ENCODE measurements at places on chromosomes 4 and X.

DNA sequence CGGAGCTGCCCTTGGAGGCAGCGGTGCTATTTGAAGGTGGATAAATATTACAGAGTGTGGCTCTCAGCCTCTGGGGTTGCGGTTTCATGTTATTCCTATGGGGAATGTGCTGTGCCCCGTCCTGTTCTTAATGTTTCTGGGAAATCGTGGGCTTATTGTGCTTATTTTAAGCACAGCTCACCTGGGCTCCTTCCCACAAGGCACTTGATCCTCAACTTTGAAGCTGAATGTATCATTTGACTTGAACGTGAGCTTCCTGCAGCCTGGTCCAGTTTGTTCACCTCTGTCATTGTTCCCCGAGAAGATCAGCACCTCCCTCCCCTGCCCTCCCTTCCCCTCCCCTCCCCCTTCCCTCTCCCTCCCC is 3.9 kb downstream of the SORCS2 start:
- DNase-seq: no peak

- DNase-seq: no peak
These were observed 9.7 kb downstream of the OCIAD2 start for GRCh38 chr4:48896845-48897244.

GRCh38 chr4:105613306-105613705 is 60.9 kb downstream of the ARHGEF38 start:
- DNase-seq: no peak

DNA sequence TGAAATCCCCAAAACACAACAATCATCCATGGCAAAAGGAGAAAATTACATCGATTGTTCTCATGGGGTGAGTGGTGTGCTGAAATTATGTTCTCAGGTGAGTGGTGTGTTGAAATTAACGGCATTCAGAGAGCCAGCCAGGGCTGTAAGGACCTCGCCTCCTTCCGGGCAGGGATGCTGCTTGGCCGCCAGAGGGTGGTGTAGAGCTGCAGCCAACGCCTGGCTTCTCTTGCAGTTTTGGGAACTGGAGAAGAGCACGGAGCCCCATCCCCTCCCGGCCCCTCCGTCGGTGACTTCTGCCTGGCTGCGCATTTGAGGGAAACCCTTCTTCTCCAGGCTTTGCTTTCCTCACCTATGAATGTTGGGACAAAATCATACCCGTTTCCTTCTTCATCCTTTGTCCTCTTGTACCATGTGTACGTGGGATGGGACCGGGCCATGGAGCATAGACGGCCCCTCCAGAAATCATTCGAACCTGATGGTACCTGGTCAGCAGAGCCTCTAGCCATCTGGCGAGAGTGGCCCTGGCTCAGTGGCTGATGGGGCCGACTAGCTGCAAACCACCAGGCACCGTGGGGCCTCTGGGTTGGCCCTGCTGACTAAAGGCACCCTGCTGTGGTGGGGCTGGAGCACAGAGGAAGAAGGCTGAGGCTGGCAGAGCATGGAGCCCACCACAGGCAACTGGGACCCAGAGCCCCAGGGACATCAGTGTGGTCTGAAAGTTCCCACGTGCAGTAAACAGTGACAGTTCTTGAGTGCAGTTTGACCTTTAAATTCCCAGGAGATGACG is 28.4 kb downstream of the TRMT44 start:
- DNase-seq: peak; percentile 47

DNA sequence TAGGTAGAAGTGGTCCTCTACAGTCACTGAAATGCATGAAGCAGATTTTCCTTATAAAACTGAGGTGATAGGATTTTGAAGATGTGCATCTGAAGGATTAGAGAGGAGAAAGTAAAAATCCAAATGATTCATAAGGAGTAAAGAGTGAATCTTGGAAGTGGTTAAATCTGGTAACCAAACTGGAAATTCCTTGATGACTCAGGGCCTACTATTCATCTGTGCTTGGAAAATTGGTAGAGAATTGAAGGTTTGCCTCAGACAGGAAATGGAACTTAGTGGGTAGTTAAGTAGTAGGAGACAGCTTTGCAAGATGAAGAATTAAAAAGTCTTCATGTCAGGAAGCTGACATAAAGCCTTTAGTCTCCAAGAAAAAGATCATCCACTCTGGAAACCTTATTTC is 368.9 kb upstream of the CTSO start:
- DNase-seq: no peak

GRCh38 chr4:85938062-85938461 is 421.8 kb downstream of the MAPK10 start:
- DNase-seq: no peak

- no peak for DNase-seq
These were observed 16.4 kb downstream of the BANK1 start for GRCh38 chr4:101806914-101807313.

GRCh38 chr4:38647101-38647819 is 16.7 kb upstream of the KLF3 start:
- DNase-seq: no peak

GRCh38 chr4:183348706-183349659 is 26.8 kb upstream of the CLDN24 start:
- DNase-seq: peak; percentile 12

GRCh38 chr4:76895619-76896018 is 2.3 kb downstream of the SOWAHB start:
- DNase-seq: no peak

DNA sequence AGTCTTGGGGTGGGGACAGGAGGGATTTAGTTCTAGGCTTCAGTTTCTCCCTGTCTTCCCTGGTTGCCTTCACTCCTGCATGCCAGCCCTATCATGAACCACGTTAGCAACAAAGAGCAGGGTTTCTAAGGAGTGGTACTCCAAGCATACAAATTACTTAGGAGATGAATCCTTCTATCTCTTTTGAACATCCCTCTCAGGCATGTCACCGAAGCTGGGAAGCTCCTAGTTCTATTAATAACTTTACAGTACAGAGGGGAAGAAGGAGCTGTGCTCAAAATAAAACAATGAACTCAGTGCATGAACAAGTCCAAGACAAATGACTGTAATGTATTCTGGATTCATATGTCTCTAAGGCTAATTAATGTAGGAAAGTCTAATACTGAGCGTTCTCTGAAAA is 450.6 kb upstream of the RASGEF1B start:
- DNase-seq: no peak

DNA sequence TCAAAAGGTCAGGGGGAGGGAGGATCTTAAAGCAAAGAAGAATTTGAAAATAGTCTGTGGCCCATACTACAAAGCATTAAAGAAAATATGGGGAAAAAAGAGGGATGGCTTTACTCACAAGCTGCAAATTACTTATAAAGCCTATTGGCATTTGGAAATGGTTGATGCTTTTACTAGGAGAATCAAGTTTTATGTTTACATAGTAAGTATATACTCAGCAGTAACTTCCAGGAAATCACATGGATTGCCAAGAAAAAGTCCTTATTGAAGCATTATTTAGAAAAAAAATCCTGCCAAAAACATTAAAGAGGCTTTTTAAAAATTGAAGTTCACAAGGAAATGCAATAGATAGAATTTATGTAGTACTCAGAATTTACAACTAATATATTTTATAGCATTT is 8.4 kb upstream of the SH3RF1 start:
- no peak for DNase-seq

- DNase-seq: no peak
These were observed 40.1 kb downstream of the NOP14 start for GRCh38 chr4:2923141-2923551.

GRCh38 chr4:7186516-7187167 is 5.7 kb upstream of the SORCS2 start:
- DNase-seq: no peak

DNA sequence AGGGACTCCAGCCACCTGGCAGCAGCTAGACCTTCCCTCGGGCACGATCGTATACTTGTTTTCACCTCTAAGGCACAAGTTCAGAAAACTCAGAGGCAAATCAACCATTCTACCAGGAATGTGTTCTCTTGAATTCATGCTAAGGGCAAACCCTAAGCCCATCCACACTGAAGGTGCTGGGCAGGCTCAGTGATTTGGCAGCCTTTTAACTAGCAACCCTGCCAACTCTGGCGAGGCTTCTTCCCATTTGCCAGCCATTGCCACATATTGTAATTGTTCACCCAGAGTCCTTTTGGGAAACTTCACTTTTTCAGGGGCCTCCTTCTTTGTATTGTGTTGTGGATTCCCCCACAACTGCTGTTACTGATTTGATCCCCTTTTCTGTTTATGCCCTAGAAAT is 298.6 kb upstream of the LDB2 start:
- DNase-seq: no peak

DNA sequence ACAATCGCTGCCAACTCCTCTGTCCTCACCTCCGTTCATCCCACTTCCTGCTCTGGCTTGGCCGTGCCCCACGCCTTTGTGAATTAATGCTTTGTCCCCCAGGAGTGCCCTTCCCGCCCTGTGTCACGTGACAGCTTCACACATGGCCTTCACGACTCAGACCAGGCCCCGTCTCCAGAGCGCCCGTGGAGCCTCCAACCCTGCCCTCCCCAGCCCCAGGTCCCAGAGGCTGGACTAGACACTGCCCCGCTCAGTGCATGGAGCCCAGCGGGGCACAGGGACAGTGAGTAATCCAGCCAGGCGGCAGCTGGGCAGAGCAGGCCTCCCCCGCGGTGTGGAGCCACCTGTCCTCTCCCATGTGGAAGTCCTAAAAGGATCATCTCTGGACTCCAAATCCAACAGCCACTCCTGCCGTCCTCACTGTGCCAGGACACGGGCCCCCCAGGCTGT is 7.4 kb downstream of the ADRA2C start:
- DNase-seq: no peak

DNA sequence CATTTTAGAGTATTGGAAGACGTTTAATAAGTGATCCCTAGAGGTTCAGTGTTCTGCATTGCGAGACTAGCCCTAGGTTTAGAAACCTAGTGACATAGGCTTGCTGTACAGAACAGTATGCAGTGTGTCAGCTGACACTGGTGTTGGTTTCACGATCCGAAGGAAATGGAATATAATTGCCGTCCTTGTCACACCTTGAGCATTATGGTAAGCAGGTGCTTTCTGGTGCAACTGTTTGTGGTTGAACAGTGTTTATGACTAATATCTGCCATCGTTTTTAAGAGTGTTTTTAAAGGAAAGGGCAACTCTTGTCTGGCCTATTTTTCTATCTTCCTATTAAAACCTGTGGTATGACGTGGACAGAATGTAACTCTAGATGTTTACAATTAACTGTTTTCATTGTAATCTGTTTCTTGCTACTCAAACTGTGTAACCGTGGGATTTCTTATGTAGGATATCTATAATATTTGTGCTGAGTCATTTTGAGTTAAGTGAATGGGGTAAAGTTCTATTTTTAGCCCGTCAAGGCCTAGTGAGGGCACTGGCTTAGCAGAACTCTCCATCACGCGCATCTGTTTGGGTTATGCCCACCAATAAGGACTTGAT is 53.8 kb upstream of the TBC1D14 start:
- DNase-seq: peak; percentile 10

DNA sequence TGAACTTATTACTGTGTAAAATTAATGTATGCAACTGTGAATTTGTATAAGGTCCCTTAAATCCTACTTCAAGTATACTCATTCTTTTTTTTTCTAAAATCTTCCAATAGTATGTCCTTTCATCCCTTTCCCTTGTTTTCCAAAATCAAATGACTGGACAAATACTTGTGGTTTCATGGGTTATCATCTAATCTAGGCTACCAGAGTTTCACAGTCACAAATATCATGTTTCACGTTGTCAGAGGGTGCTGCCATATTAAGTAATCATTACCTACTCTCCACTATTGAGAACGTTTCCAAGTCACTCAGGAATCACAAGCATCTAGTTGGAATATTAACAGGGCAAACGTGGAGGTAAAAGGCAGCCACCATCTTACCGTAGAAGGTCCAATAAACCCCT is 1235.0 kb upstream of the TENM3 start:
- DNase-seq: no peak

GRCh38 chr4:36280555-36280954 is 861 bp upstream of the DTHD1 start:
- no peak for DNase-seq

DNA sequence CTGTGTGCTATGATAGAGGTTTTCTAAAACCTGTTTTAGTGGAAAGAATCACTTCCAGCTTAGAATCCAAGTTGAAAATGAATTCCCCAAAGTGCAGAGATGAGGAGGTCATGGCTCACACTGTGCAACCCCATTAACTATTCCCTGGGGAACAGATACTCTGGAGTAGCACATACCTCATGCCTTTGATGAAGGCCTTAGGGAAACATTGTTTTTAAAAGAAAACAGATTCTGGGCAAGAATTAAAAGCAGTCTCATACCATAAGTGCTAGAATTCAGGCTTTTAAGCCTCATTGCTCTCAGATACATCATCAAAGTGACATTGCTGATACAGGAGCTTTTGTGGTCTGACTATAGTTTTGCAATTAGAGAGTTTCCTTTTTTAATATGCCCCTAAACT is 115.1 kb downstream of the NDST4 start:
- no peak for DNase-seq

GRCh38 chr4:126404549-126404948 is 1089.8 kb downstream of the FAT4 start:
- no peak for DNase-seq

Measured in activated CD4-positive, alpha-beta T cell treated with anti-CD3 and anti-CD28 coated beads for 24 hours (primary cell).